ENCODE measurements at places on chromosomes 4 and X.

GRCh38 chr4:165133150-165133549 lies 20.5 kb upstream of the TMEM192 start:
- no peak for DNase-seq

GRCh38 chrX:122579036-122579435 lies 605.0 kb upstream of the GRIA3 start:
- DNase-seq, result no peak

DNA sequence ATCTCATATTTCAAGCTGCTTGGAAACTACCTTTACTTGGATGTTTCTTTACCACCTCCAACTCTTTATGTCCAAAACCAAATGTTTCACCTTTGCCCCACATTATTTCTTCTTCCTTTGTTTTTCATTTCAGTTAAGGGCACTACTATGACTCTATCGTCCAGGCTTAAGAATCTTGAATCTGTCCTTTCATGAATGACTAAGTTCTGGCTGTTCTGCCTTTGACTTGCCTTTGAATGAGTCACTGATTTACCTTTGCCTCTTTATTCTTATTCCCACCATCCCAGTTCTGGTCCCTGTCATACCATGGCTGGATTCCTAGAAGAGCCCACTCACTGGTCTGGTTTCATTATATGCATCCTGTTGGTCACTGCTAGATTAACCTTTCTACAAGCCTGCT lies 30.6 kb upstream of the PLAC1 start:
- DNase-seq, result no peak

DNA sequence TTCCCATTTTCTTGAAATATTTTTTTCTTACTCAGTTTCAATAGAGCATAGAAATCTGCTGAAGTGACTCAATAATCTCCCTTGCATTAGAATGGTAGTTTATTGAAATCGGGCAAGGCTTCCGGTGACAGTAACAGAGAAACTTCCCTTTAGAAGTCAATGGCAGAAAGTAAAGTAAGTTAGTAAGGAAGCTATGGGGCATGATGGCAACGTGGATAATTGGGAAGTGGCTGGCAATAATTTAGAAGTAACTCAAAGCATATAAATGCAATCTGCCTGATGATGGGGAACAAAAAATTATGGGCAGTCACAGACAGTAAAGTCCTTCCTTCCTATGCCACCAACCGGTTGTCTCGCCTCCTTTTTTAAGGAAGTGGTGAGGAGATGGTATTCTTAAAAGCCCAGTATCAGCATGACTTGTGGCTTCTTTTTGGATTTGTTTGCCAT lies 7.6 kb downstream of the CYBB start:
- no peak for DNase-seq

GRCh38 chrX:74452199-74452481 lies 30.8 kb downstream of the SLC16A2 start:
- DNase-seq, result no peak

GRCh38 chr4:33160126-33160525 lies 2440.0 kb downstream of the PCDH7 start:
- DNase-seq, result no peak

DNA sequence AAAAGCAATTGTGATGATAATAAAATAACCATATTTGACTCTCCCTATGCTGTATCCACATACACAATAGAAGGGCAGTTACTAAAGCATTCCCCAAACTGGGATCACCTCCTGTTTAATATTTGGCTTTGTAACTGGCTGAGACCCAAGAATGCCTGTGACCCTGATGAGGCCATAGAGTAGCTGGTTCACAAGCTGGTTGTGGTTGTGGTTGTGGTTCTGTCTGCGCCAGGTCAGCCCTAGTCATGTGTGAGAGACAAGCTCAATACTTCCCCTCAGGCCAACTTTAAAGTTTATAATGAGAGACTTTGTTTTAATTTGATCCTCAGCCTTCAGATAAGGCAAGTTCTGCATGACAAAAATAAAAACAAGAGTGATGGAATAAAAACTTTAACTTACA lies 209.9 kb downstream of the PARM1 start:
- DNase-seq, result no peak

- DNase-seq, result no peak
Measured at GRCh38 chrX:142201113-142201512, 4.0 kb downstream of the MAGEC2 start.

DNA sequence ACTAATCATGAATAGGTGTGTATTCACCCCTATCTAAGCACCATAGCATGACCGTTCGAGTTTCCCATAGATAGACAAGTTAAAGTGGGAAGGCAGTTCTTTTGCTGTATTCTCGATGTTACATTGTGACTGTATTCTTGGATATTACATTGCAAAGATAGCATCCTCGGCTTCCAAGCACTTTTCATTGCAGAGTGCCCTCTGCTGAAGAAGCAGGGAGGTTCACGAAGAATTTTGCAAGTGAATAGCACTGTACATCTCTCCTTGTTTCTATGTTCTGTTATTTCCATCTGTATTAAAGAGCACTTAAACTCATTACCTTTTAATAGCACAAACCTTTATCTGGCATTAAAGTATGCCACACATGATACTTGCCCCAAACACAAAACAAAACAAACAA lies 426.7 kb upstream of the ARX start:
- no peak for DNase-seq

GRCh38 chr4:97185233-97185632 lies 958.0 kb downstream of the STPG2 start:
- no peak for DNase-seq

GRCh38 chr4:6107886-6108285 lies 89.7 kb upstream of the C4orf50 start:
- DNase-seq, result no peak

GRCh38 chr4:54988655-54989054 lies 136.7 kb downstream of the KDR start:
- DNase-seq, result no peak

- DNase-seq, result no peak
Measured at GRCh38 chr4:72171761-72172160, 140.0 kb downstream of the NPFFR2 start.

DNA sequence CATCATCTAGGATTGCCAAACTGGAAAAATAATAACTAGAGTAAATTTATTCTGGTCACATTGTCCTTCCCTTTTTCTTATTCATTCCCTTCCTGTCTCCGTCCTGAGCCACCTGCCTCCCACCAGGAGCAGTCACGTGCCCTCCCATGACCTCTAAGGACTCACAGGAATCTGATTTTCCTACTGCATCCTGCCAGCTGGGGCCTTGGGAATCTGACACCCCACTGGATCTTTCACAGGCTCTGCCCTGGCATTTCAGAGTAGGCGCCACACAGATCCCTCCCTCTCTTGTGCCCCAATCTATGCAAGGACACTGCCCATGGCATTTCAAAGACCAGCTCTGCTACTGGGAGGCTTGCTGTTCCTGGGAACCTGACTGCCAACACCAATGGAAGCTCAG lies 520.5 kb downstream of the PPARGC1A start:
- no peak for DNase-seq

DNA sequence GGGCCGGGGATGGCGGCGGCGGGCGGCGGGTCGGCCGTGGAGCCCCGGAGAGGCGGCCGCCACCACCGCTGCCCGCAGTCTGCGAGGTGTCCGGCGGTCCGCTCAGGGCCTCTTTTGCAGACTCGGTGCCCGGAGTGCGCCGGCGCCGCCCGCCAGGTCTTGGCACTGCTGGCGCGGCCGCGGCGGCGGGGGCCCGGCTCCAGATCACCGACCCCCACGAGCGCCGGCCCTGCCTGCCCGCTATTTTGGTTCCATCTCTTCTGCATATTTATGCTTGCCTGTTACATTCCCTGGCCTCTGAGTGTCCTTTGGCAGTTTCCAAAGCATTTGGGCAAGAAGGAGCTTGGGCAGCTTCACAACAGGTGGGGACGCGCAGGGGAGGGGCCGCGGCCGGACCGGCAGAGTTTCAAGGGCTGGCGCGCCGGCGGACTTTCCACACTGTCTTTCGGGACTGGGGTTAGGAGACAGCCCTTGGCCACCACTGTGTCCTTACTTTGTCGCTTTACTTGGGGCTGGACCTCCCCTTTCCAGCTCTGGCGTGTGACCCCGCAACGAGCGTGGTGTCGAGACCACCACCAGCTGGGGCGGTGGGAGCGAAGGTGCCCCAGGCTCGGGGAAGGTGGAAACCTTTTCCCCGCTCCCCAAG lies 668 bp upstream of the TAPT1 start:
- DNase-seq, result peak; percentile 41

DNA sequence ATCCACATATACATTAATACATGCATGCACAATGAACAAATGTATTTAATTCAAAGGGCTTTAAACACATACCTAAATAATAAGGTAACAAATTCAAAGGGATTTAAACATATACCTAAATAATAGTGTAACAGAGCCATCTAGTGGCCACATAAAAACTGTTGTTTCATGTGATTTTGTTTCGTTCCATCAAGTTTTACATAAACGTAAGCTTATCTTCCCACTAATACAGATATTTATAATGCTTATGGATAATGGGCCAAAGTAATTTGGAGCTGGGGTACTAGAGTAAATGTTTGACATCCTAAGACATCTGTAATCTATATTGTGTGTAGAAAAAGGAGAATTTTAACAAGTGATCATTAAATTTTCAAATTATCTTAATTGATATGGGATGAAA lies 82.3 kb downstream of the PRSS12 start:
- no peak for DNase-seq

DNA sequence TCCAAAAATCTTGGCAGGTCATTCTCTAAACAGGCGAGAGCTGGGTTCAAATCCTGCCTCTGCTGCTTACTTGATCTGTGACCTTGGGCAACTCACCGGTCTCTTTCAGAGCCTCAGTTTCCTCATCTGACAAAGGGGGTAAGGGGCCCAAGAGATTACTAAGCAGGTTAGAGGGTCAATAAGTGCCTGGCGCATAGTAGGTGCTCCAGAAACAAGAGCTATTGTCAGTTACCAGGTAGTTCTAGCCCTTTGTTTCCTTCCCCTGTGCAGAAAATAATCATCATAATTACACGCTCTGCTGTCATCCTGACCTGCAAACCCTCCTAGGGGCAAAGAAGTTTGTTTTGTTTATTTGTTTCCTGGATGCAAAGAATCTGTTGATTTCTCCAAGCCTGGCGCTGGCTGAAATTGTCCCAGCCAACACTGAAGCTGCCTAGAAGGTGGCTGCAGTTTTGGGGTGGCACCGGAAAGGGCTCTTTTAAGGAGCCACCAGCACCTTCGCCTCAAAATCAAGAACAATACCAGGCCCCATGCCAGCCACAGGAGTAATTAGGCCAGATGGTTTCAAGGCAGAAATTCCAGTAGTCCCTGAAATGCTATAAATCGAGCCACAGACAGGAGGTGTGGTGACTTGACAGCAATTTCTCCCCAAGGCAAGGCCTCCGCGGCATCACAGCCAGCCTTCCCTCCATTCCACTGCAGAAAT lies 10.2 kb upstream of the KIAA0232 start:
- no peak for DNase-seq

- DNase-seq, result no peak
Measured at GRCh38 chr4:183659872-183660242, 764 bp downstream of the TRAPPC11 start.

- DNase-seq, result no peak
Measured at GRCh38 chr4:74961230-74961629, 28.3 kb downstream of the PARM1 start.

DNA sequence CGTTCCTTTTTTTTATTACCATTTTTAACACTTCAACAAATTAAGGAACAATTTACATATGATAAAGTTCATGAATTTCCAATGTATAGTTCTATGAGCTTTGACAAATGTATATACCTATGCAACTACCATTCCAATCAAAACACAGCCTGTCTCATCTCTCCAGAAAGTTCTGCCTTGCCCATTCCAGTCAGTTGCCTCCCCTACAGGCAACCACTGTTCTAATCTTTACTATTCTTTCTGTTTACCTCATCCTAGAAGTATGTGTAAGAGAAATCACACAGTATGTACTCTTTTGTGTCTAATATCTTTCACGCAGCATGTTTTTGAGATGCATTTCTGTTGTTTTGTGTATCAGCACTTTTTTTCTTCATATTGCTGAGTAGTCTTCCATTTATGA lies 224.9 kb downstream of the KIT start:
- no peak for DNase-seq

DNA sequence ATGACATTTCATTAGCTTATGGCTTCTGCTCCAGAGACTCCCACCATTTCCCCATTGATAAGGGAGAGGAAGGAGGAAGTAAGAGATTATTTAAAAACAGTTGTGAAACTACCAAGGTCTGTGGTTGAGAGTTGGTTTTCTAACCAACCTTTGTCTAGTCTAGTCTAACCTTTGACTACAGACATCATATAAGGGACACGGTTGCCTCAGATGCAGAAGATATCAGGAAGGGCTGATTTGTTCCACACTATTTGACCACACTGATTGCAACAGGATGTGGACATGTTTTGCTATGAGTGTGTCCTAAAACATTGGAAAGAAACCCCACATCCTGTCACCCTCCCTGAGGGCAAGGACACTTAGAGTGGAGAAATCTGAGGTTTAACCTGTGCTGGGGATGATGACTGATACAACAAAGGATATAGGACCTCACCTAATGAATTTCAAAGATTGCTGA lies 53.0 kb downstream of the COQ2 start:
- no peak for DNase-seq

DNA sequence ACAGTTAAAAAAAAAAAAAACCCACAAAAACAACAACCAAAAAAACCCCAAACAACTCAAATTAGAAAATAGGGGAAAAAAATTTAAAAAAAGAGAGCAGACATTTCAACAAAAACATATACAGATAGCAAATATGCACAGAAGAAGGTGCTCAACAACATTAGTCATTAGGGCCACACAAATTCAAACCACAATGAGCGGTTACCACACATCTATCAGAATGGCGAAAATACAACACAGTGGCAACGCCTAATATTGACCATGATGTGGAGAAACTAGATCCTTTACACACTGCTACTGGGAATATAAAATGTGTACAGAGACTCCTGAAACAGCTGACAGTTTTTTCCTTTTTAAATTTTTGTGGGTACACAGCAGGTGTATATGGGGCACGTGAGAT lies 19.4 kb downstream of the LYAR start:
- DNase-seq, result no peak

DNA sequence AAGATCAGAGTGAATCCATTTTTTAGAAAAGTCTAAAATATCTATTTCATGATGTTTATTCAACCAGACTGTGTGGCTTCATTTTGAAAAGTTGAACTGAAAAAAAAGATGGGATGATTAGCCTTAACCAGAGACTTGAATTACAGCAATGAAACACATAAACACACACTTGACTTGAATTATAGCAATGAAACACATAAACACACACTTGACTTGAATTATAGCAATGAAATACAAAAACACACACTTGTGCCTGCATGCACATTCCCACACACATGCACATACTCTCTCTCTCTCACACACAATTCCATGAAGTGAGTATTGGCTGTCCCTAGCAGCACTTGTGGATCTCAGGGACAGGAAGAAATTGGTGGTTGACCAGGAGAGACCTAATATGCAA lies 286.8 kb downstream of the USP46 start:
- DNase-seq, result no peak

DNA sequence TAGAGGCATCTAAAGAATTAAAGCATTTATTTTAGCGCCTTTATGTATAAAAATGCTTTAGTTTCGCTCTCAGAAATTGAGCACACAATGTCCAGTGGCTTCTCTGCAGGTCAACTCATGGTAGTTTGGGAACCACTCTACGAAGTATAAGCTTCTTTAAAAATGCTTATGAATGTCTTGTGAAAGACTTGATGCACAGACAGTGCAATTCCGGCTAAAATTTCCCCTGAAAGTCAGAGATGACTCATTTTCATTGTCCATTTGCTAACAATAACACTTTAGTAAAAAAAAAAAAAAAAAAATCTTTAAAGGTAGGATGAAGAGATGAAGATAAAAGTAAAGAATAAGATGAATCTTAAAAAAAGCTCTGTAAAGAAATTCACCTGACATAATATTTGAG lies 117.2 kb downstream of the PDHA2 start:
- no peak for DNase-seq

Data from activated naive CD4-positive, alpha-beta T cell treated with anti-CD3 and anti-CD28 coated beads, Interleukin-2, amount 50 U/mL, for 16 hours (primary cell).